ENCODE measurements at places on chromosomes 3 and 15.

GRCh38 chr3:183301937-183302580 is 49.0 kb downstream of the B3GNT5 start:
- peak; percentile 23 for DNase-seq

- peak; percentile 25 for DNase-seq
These were observed 158.6 kb upstream of the NR2F2 start for GRCh38 chr15:96171853-96172296.

- DNase-seq, result no peak
These were observed 159.8 kb downstream of the CGGBP1 start for GRCh38 chr3:87898971-87899370.

DNA sequence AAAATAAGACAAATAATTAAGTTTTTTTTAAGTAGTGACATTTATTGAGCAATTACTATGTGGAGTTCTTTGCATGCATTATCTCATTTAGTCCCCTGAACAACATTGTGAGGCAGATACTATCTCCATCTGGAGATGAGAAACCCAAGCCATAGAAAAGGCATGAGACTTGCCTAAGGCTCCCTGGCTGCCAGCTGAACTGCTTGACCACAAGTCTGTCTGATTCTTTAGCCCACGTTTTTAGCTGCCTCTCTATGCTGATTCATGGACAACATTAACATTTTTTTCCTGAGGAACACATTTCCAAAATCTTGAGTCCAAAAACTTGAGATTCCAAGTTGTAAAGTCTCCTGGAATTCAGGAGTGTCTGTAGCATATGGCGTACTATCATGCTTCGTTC is 263.6 kb upstream of the GOLGA6L4 start:
- DNase-seq, result no peak

GRCh38 chr15:42165106-42165505 is 8.7 kb upstream of the PLA2G4F start:
- no peak for DNase-seq

DNA sequence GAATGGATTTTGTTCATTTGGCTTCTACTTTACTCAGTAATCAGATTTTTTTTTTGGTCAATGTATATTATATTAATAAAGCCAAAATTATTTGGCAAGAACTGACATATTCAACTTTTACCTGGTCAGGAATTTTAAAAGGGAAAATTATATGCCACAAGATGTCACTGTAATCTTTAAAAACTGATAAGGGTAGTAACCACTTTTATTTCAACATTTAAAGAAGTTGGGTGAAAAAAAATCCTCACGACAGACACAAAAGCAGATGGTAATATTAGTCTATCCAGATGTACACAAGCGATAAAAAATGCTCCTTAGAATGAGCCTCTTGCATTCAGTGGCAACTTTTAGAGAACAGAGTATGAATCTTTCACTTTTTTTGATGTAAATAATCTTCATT is 101.9 kb downstream of the SERPINI1 start:
- no peak for DNase-seq

- DNase-seq, result no peak
These were observed 33.9 kb downstream of the FSD2 start for GRCh38 chr15:82771789-82772607.

DNA sequence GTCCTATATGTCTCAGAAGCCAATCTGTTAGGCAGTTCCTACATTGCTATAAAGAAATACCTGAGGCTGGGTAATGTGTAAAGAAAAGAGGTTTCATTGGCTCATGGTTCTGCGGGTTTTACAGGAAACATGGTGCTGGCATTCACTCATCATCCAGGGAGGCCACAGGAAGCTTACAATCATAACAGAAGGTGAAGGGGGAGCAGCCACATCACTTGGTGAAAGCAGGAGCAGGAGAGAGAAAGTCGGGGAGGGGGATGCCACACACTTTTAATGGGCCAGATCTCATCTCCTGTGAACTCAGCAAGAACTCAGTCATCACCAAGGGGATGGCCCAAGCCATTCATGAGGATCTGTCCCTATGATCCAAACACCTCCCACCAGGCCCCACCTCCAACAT is 9.1 kb downstream of the SLC49A4 start:
- no peak for DNase-seq

DNA sequence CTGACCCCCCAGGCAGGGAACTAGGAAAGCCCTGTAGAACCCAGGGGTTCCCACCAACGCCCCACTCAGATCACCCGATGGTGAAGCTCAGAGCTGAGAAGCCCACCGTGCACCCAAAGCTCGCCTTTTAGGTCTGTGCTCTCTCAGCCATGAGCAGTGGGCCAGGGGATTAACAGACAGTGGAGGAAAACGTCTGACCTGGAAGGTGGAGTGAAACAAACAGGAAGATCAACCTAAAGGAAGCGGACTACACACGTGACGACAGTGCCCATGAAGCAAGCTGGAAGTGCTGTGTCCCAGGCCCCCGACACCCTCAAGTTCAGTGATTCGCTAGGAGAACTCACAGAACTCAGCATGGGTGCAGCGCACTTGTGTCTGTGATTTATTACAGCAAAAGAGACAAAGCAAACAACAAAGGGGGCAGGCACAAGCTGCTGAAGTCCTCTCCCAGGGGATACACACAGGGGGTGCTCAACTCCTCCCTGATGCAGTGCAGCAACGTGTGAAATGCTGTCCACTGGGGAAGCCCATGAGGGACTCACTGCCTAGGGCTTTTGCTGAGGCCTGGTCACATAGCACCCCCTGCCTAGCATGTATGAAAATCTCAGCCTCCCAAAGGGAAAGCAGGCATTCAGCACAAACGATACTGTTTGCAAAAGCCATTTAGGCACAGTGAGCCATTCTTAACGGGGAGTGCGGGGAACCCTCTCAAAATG is 43.5 kb downstream of the CFAP92 start:
- no peak for DNase-seq

DNA sequence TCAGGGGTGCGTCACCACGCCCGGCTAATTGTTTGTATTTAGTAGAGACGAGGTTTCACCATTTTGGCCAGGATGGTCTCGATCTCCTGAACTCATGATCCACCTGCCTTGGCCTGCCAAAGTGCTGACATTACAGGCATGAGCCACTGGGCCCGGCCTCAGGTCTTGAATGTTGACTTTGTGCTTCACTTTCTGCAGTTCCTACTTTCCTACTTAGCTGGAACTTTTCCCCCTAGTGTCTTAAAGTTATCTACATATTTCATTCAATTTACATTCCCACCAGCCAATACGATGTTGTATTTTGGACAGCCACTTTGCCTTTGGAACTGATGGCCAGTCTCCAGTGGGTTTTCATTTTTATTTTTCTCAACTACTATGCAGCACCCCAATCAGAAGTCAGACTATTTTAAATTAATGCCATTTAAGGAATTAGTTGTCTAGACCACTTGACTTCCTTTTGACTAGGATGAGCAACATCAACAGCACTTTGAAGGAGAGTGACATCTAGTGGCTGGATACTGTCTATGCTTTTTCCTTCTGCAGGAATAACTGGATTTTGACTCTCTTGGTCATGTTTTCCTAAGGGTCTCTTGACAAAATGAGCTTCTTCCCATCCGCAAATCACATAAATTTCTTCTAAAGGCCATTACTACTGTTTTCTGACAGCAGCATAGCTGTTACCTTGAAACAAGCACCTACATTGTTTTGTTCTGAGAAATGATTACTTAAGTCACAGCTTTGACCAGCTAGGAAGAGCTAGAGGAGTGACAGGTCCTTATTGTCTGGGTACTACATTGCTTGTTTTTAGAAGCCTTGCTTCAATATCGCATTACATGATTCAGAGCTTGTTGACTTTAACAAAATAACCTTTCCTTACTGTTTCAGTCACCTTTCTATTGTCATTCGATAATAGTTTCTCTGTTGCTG is 140.2 kb downstream of the ITPR1 start:
- DNase-seq, result peak; percentile 63

- no peak for DNase-seq
These were observed 12.7 kb downstream of the OXTR start for GRCh38 chr3:8756671-8757070.

- no peak for DNase-seq
These were observed 16.9 kb downstream of the MME start for GRCh38 chr3:155097009-155097349.

DNA sequence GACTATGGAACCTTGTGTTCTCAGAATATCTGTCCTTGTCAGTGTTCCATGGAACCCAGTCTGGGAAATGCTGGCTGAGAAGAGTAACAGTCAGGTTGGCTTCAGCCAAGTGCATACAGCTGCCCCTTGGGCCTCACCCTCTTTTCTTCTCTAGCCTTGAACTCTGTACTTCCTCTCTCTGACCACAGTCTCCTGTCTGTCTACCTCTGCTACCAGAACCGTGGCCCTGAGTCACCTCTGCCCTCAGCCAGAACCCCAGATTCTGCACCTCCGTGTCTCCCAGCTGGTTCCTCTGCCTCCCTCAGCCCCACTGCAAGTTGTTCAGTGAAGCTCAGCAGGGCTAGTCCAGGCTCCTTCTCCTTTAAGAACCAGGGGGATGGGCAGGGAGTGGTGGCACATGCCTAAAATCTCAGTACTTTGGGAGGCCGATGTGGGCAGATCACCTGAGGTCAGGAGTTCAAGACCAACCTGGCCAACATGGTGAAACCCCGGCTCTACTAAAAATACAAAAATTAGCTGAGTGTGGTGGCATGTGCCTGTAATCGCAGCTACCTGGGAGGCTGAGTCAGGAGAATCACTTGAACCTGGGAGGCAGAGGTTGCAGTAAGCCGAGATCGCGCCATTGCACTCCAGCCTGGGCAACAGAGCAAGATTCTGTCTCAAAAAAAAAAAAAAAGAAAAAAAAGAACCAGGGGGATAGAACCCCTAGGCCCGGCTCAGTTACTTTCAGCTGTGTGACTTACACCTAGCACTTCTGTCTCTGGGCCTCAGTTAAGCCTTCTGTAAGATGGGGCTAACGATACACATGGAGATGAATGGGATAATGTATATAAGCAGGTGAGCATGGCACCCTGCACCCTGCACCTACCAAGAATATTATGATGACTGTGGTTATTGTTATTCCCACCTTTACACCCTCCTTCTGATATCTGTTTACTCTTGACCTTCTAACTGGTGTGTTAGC is 24.3 kb upstream of the TATDN2 start:
- peak; percentile 72 for DNase-seq

DNA sequence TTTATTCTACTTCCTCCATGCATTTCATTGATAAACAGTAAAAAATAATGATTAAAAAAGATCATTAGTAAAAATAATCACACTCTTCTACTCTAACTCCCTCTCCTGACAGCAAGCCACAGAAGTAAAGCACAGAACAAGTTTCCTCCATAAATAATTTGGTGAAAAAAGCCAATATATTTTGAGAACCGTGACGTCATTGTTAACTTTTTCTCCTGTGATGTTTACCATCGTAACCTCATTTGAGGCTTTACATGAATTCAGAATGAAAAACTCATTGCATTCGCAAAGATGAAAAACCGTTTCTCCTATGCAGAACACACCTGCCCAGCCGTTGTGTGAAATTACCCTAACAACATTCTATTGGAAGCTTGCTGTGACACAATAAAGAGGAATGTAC is 120.7 kb downstream of the NSUN3 start:
- no peak for DNase-seq

GRCh38 chr3:65153850-65154512 is 466.2 kb upstream of the ADAMTS9 start:
- no peak for DNase-seq

DNA sequence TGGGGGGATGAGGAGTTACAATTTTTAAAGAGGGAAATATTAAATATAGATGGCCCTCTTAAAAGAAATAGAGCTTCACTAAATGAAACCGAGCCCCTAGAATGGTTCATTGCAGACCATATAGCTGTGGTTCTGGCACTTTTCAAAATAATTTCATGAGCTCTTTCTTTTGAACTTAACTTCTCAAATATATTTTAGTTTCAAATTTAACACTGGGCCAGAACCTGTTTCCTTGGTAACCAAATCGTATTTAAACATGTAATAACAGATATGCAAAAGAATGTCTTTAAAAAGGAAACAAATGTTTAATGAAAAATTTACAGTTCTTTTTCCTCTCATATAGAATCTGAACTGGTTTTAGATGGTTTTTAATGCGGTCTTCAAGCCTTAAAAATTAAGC is 20.1 kb downstream of the ZBTB38 start:
- DNase-seq, result no peak

GRCh38 chr15:76636059-76636458 is 269.1 kb downstream of the SCAPER start:
- DNase-seq, result no peak

DNA sequence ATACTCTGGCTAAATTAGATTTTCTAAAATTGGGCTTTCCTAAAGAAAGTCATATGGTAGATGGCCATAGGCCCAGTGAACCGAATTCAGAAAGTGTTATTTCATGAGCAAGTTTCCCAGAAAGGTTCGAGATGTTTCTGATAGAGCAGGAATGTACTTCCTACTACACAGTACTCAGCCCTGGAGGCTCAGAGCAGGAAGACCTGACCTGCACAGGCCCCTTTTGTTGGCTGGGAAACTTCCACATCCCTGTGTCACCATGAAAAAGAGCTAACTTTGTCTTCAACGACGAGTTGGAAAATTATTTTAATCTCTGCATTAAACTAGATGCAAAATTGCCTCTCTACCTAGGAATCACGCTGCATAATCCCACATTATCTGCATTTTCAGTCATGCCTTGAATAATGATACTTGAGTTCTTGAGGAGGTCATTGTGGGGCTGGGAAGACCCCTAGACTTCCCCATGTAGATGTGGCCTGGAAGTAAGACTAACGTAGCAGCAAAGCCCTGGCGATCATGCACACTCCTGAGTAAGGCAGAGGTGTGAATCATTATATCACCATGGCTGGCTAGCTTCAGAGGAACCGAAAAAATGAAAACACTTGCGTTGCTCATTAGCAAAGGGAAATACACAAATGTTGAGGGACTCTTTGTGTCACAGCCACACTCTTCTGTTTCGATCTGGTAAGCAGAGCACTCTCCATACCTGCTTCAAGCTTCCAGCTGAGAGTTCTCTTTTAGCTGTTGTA is 47.1 kb downstream of the CMTM7 start:
- DNase-seq, result peak; percentile 59

DNA sequence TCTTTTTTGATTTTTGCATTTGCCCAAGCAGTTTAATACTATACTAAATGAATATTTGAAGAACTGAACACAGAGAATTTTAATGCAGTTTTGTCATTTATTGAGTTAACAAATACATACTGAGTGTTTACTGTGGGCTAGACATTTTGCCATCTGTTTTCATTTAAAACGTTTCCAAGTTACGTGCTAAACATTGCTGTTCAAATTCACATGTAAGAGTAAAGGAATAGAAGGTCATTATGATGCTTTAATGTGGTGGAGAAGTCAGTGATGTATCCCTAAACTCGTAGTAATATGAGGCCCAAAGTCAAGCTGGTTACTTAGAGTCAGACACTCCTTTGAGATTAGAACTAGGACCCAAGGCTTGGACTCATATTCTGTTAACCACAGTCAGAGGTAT is 49.4 kb downstream of the CRYBG3 start:
- no peak for DNase-seq

DNA sequence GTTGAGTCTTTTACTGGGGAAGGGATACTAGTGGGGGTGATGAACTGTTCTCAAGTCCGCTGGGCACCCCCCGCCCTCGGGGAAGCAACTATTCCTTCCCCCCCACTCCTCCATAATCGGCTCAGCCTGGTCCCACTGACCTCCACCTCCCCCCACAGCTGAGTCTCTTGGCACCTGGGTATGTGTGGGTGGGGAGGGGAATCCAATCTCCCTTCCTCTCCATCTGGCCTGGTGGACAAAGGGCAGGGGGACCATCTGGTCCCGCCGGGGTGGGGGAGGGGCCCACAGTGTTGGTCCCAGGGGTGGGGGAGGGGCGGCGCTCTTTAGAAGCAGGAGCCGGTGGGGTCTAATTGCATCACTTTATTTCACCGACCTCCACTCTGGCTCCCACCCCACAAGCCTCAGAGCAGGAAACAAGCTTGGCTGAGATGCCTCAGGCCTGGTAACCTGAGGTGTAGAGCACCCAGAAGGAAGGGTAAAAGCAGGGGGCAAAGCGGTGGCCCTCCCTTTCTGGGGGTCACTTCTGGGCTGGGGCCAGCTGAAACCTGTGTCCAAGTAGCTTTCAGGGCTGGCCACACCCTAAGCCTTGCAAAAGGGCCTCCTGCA is 1.0 kb upstream of the PCBP4 start:
- no peak for DNase-seq
